ENCODE measurements at places on chromosomes 5 and 9.

- no peak for DNase-seq
These were observed 211.5 kb downstream of the EBF1 start for GRCh38 chr5:158888206-158888605.

- peak; percentile 11 for DNase-seq
These were observed 15.0 kb downstream of the TLX3 start for GRCh38 chr5:171323806-171324632.

- DNase-seq, result no peak
These were observed 25.4 kb downstream of the KCNT1 start for GRCh38 chr9:135727257-135727875.

GRCh38 chr5:83107692-83108420 lies 30.5 kb downstream of the XRCC4 start:
- no peak for DNase-seq

DNA sequence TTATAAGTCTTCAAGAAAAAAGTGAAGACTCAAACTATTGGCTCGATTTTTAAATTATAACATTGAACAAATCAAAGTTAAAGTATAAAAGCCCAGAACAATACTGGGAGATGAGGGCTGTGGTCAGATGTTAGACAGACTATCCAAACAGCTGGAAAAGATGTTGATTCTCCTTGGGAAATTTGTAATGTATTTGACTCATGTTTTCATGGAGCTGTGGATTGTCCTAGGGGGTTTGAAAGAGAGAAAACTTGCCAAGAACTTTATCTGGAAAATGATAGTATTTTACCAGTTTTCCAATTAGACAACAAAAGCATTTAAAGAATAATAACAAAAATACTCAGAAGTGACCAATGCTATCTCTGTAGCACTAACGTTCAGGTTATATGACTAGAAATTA lies 339.2 kb downstream of the ARL15 start:
- no peak for DNase-seq

DNA sequence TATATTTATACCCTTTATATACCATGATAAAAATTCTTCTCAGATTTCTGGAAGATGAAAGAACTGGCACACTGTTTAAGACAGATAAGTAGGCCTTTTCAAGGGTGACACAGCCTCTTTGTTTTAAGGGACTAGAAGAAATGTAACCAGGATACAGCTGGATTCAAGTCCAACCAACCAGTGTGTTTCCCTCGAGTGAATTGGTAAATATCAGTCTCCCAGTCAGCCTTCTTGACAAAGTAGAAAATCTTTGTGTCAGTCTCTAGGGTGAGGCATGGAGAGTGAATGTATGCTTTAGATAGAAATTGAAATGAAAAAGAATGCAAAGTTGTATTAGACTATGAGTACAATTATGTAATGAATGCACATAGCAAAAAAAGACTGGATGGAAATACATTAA lies 119.1 kb downstream of the ZDHHC21 start:
- DNase-seq, result no peak

GRCh38 chr9:80366626-80367025 lies 794.9 kb downstream of the TLE4 start:
- DNase-seq, result no peak

GRCh38 chr9:36132086-36132485 lies 4.4 kb upstream of the GLIPR2 start:
- no peak for DNase-seq

- no peak for DNase-seq
These were observed 333.4 kb upstream of the PUM3 start for GRCh38 chr9:3177146-3177761.

DNA sequence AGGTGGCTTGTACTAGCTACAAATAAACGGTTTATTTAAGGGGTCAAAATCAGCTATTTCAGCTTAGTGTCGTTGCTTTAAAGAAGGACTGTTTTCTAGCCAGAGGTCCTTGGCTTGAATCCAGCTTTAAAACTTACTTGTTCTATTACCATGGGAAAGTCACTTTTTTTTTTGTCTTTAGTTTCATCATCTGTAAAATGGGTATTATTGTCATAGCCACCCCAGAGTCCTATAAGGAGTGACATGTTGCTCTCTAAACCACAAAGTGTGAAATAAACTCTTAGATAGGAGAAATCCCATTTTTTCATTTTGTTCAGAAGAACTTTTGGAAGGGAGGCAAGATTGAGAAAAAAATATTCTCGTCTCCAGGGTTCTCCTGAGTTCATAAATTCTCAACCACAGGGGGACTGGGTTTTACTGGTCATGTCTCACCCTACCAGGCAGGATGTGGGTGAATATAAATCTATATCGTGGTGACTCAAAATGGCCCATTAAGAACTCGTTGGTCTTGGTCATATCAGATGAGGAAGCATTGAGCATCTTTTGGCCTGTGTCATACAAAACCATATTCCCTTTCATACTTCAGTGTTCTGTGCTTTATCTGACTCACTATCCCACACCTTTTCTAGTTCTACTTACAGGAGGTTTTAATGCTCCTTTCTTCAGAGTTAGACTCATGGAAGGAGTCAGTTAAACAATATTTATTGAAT lies 202.7 kb upstream of the NR3C1 start:
- peak; percentile 85 for DNase-seq

DNA sequence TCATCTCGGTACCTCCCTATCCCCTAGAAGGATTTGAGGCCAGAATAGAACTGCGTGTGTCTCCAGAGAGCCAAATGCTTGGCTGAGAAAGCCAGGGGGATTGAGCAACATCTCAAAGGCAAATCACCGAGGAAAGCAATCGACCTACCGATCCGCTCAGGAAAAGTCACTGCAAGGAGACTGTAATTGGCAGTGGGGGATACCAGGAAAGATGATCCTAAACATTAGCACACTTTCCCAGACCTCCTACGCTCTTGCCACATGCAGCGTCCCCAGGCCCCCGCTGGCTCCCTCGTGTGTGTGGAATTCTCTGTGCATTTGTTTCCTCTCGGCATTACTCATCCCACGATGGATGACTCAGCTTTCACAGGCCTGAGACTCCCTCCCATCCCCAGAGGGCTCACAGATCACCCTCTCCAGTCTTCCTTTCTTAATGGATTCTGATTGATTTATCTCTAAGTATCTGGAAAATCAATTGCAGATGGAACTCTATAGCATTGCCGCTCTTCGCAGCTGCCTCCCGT lies 82.2 kb upstream of the ICE1 start:
- peak; percentile 72 for DNase-seq

- DNase-seq, result no peak
These were observed 143.5 kb downstream of the MTX3 start for GRCh38 chr5:79847561-79847960.

DNA sequence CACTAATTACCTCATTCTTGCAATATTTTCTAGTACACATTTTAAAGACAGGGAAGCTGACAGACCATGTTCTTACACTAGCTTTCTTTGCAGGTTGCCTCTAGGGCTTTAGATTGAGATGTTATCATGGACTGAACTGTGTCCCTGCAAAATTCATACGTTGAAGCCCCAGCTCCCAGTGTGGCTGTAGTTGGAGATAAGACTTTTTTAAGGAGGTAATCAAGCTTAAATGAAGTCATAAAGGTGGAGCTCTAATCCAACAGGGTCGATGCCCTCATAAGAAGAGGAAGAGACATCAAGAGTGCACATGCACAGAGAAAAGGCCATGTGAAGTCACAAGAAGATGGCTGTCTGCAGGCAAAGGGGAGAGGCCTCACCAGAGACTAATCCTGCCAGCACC lies 471.2 kb upstream of the ACTBL2 start:
- DNase-seq, result no peak

DNA sequence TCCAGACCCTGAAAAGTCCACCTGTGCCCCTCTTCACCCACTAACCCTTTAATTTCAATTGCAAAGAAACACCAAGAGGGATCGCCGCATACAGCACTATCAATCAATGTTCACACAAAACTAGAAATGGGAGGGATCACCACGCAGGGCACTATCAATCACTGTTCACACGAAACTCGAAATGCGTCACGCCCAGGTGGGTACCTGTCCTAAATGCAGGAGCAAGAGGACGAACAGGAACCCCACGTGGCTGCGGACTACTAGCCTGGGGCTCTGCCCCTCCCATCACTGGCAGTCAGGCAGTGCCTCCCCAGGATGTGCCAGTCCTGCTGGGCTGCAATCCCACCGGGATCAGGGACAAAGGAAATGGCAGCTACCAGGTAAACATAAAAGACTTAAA lies 28.2 kb downstream of the RASGEF1C start:
- DNase-seq, result no peak

GRCh38 chr5:98144116-98144515 lies 629.3 kb upstream of the RGMB start:
- DNase-seq, result no peak

- no peak for DNase-seq
These were observed 542.6 kb upstream of the COX7C start for GRCh38 chr5:86075139-86075538.

- DNase-seq, result no peak
These were observed 70.4 kb downstream of the MUSK start for GRCh38 chr9:110738982-110739381.

DNA sequence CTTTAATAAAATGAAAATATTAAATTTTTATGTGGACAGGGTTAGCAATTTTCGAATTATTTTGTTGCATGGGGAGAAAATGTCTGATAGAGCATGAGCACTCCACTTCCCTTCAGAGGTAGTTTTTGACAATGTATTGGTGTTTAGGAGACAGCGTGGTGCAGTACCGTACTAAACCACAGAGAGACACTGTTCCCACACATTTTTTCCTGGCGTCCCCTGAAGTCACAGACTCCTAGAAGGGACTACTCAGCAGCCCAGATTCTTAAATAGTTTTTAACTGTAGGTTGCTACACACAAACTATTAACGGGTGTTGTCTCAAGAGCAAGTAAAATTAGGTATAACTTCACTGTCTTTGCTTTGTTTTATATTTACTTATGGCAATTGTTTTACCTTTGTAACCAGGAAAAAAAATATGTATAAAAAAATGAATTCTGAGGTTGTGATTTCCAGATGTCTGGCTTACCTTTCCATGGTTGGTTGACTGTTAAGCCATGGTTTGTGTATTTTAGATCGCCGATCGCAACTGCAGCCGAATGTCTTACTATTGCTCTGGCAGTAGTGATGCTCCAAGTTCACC lies 171.2 kb downstream of the DOCK8 start:
- peak; percentile 78 for DNase-seq

DNA sequence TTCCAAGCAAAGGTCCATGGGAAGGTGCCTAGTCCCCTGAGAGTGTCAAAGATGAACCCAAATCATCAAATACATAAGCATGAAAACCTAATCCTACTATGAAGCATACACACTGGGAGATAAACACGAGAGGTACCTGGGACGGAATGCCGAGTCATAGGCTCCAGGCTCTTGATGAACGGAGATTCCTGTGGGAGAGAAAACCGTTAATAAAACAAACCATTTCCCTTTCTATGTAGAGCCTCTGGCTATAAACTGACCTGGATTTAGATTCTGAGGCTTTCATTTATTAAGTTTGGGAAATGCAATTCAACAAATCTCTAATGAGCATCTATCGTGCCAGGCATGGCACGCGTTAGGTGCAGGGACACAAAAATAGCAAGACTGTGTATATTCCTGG lies 206.4 kb upstream of the IL12B start:
- DNase-seq, result no peak

GRCh38 chr9:16098306-16098705 lies 545.5 kb downstream of the CCDC171 start:
- no peak for DNase-seq

- no peak for DNase-seq
These were observed 96.3 kb downstream of the CD180 start for GRCh38 chr5:67100301-67100700.

GRCh38 chr9:128005923-128006322 lies 25.1 kb upstream of the EEIG1 start:
- no peak for DNase-seq

GRCh38 chr9:126307322-126308061 lies 19.1 kb upstream of the MVB12B start:
- no peak for DNase-seq

- DNase-seq, result no peak
These were observed 414.2 kb downstream of the CCDC171 start for GRCh38 chr9:15967068-15967467.

DNA sequence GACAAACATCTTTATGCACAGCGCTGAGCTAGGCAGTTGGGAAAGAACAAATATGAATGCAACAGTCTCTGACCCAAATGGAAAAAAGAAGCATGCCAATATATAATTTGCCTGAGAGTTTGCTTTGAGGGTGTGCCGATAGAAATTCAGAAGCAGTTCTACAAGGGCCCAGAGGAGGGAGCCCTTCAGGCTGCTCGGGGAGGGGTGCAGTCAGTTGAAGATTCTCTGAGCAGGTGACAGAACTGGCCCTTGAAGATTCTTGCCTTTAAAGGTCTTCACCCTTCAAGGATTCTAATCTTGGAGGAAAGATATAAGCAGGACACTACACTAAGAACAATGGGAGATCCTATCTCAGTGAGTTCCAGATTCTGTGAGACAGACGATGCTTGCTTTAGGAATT lies 3.7 kb upstream of the PAPPA start:
- peak; percentile 25 for DNase-seq

DNA sequence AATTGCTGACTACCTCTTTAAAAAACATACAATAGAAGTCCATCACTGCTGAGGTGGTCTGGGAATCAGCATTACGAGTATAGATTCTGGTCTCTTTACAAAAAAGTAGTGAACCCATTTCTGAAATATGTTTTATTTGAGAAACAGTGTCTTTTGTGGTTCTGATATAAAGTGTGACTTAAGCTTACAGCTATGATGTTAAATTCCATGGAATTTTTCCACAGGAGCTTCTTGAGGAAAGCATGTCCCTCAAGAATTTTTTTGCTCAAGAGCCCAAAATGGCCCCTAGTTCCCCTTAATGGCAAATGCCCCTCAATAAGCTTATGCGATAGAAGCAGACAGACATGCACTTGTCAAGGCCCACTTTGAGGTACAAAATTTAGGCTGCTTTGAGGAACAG lies 265.7 kb downstream of the FAM170A start:
- DNase-seq, result no peak

DNA sequence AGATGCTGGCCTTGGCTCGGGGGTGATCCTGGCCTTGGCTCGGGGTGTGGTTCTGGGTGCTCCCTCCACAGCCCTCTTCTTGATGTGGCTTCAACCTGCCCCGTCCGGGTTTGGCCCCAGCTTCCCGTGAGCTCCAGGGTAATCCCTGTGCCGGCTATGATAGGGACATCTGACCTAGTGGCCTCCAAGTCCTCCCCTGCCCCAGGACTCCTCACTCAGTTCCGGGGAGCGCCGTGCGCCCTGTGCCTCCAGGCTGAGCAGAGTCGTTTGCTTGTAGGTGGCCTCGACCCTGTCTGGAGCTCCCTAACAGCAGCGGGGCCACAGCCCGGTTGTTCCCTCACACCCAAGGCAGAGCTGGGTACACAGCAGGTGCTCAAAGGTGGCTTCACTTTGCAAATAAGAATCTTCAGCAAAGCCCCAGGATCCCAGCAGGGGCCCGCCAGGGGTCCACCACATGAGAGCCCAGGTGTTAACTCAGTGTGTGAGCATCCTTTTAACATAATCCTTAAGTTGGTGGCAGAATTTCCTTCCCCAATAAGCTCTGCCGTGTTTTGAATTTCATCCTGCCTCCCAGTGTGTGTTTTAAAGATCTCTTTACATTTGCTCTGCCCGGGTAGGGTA lies 32.3 kb upstream of the CEP72 start:
- DNase-seq, result no peak

DNA sequence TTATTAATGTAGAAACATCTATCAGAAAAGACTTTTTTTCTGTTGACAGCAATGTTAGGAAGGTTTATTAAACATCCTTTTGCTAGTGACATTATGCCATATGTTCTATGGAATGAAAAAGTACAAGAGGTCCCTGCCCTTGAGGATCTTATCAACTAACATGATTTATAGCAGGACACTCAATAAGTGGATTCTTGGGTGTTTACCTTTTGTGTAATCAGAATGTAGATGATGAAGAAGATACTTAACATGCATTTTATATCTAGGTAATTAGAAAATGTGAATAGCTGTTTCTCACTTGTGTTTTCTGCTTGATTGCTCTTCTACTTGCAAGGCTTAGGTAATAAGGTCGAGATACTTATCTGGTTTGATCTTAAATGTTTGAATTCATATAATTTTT lies 4.9 kb downstream of the HMGCR start:
- DNase-seq, result no peak

All from NB4 (cell line).